Kidney epithelial cell (primary cell): ENCODE measurements at places on chromosomes 3 and 15. TPM values are rescaled to one million over a fixed set of nuclear protein-coding genes. Genes with fewer than 3 reads are reported as not detected.
A peak's percentile ranks its signal among the peaks of the same experiment; 100 is the strongest.

FMN1 gene
- total RNA-seq: 3.9 and 4.5 TPM in 2 replicates

DNA sequence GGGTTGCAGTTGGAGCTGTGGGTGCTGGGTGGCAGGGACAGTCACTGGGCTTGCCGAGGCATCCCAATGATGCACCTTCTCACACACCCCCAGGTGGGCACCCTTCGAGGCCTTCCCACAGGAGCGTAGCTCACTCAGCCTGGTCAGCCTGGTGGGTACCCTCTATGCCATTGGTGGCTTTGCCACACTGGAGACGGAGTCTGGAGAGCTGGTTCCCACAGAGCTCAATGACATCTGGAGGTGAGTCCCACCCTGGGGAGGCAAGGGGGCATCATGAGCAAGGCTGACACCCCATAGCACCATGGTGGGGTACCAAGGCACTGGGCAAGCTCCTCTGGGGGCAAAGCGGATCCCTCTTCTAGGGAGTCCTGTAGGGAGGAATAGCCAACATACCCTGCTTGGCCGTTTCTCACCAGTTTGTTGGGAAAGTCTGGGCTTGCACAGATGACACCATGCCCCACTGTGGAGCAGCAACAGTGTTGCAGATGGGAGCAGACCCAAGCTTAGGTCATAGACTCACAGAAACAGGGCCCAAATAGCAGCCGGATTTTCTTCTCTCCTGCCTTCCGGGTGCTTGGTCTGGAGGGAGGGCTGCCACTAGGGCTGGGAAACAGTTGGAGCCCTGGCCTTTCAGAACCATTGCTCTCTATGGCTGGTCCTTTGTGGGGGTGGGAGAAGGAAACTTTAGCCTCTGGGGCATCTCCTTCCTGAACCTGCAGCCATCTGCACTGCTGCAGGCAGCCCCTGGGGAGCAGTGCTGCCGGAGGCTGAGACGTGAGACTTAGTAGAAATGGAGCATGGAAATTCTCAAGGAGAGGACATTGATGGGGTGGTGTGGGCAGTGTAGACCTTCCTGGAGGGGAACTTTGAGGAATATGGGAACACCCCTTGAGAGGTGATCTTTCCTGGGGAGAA, 5.7 kb downstream of the KLHL40 start:
- DNase-seq: no peak

DNA sequence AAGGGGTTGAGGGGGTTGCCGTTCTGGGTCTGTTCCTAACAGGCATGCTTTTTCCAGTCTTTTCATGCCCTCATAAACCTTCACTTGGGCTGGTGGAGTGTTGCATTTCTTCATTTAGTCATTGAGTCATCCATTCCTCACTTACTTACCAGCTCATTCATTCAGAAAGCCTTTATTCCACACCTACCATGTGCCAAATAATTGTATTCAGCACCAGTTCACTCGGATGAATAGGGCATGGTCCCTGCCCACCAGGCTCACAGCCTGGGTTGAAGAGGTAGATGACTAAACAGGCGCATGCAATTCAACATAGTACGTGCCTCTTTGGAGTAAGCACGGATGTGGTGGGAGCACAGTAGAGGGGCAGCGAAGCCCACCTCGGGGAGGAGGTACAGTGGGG, 35.1 kb upstream of the THSD4 start:
- DNase-seq: no peak

- DNase-seq: no peak
Measured at GRCh38 chr3:143850877-143851276, 2.6 kb upstream of the SLC9A9 start.

DNA sequence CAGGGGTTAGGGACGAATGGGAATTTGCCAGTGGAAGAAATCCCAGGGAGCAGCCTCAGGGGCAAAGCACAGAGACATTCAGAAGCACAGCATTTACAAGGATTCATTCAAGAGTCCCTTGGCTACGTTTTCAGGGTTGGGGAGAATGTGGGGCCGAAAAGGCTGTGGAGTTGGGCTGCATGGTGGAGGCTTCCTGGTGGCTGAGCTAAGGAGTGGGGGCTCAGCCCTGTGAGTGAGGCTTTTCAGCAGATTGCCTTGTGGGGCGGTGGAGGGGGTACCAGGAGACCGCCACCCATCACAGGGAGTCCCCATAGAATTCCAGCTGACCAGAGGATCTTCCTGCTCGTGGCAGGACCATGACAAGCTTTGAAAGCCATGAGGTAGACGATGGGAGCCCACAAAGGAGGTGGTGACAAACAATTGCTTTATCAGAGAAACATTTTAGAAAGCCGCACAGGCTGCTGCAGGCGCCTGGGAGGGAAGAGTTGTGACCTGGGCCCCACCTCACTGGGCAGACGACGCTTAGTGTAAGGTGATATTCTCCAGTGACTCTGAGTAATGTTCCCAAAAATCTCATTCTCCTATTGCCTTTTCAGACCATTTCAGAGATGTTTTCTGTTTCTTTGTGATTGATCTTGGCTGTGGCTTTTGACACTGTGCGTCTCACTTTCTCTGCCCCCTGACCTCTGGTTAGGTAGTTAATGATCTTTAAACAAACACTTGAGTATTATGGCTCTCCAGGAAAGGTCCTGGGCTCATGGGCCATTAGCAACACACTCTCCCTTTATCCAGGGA, 128.0 kb downstream of the DNAJB8 start:
- DNase-seq: no peak

GRCh38 chr15:99717161-99718009, 15.9 kb downstream of the LYSMD4 start:
- no peak for DNase-seq

DNA sequence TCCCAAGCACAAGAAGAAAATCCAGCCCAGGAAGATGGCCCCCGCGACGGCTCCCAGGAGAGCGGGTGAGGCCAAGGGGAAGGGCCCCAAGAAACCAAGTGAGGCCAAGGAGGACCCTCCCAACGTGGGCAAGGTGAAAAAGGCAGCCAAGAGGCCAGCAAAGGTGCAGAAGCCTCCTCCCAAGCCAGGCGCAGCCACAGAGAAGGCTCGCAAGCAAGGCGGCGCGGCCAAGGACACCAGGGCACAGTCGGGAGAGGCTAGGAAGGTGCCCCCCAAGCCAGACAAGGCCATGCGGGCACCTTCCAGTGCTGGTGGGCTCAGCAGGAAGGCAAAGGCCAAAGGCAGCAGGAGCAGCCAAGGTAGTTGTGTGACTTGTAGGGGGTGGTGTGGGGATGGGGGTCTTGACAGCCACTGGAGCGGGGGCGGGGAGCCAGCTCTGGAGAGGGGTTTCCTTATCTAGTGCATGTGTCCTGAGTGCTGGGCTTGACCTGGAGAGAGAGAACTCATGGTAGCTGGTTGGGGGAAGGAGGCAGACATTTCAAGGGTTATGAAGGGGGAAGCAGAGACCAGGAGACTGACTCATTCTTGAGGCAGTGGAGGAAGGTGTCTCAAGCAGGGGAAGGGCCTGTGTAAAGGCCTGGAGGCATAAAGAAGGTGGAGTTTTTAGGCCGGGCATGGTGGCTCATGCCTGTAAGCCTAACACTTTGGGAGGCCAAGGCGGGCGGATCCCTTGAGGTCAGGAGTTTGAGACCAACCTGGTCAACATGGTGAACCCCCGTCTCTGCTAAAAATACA, 6.2 kb downstream of the H1-8 start:
- DNase-seq: no peak

DNA sequence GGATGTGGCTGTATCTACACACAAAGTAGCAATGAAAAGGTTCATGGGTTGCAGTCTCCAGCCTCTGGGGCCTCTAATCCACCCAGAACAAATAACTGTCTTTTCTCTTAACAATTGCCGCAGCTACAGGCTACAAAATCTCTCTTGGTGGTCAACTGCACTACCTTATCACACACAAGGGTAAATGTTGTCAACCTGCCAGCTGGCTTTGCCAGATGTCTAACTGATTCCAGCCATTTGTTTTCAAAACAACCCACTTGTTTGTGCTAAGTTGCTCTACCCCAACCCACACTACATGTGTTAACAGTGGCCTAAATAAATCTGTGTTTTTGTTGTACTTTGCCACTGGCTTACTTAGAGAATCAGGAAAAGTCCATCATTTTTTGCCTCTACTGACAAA, 447.3 kb downstream of the TAFA4 start:
- DNase-seq: no peak

- no peak for DNase-seq
Measured at GRCh38 chr3:95607926-95608325, 1206.5 kb upstream of the EPHA6 start.

- DNase-seq: peak; percentile 76
Measured at GRCh38 chr3:124834723-124835718, 52.1 kb downstream of the ITGB5 start.

GRCh38 chr3:115790759-115791158, 167.4 kb downstream of the GAP43 start:
- DNase-seq: peak; percentile 99

GRCh38 chr15:68789534-68790241, 31.0 kb downstream of the ANP32A start:
- no peak for DNase-seq

- no peak for DNase-seq
Measured at GRCh38 chr15:67869701-67870100, 29.9 kb upstream of the RNU6-1 start.

SLC22A13 gene
- 0.34 TPM in 1 of 2 replicates, not detected in the other for total RNA-seq

RAB6B gene
- total RNA-seq: 4.1 and 4.4 TPM in 2 replicates

DNAJA4 gene
- total RNA-seq: 9.9 and 11.0 TPM in 2 replicates

DNA sequence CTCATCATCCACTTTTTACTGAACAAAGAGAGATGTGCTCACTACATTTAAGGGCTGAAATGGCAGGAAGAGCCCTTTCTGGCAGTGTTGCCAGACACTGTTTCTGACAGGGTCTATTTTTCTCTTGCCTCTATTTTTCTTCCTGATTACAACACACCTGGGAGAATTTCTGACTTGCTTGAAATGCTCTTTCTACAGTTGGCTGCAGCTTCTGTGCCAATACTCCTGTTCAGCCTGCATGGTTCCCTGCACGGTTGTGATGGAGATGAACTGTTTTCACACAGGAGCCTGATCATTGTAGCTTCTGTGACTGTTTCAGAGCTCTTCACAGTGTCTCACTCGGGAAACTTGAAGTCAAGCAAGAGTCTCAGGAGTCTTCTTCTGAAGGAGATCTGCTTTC, 83.0 kb upstream of the DLG1 start:
- no peak for DNase-seq

CCDC191 gene
- 2.0 and 3.4 TPM in 2 replicates for total RNA-seq

BOC gene
- 3.4 and 4.7 TPM in 2 replicates for total RNA-seq

CCDC39 gene
- total RNA-seq: 0.07 and 0.13 TPM in 2 replicates

CPA3 gene
- not detected in 2 replicates for total RNA-seq

DNA sequence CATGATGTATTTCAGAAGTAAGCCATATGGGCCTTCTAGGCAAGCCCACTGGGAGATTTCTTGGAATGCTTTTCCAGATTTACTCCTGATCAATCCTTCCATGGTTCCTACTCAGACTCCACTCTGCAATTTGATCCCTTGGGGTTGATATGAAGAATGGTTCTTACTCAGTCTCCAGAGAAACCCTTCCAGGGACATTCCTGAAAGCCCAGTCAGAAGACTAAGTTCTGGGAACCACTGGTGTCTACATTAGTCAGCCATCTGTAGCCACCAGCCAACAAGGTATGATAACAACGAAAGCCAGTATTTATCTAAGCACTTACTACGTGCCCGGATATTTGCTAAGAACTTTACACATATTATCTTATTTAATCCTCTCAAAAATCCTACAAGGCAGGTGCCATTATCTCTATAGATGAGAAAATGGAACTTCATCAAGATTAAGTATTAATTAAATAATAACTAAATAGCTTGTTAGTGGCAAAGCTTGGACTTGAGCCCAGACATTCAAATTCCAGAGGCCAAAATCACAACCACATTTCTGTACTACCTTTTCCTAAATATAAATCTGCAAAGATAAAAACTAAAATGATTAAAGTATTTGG, 32.7 kb downstream of the ZNF385D start:
- peak; percentile 94 for DNase-seq

- peak; percentile 81 for DNase-seq
Measured at GRCh38 chr15:38226608-38227266, 25.9 kb upstream of the SPRED1 start.

DNA sequence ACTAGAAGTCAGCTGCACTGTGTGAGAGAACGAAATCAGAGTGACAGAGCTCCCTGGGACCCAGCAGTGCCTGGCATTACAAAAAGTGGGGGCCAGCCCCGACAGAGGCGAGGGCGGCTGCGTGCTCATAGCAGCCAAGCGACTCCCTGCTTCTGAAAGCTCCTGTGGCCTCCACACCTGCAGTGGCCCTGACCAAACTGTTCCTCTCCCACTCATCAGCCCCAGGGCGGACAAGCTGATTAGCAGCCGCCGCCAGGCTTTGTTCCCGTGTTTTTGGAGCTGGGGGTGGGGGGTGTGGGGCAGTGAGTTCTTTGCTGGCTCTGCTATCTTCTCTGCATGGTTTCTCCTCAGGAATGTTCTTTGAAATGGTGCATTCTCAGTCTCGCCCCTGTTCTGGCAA, 58.1 kb downstream of the DGKG start:
- no peak for DNase-seq

DNA sequence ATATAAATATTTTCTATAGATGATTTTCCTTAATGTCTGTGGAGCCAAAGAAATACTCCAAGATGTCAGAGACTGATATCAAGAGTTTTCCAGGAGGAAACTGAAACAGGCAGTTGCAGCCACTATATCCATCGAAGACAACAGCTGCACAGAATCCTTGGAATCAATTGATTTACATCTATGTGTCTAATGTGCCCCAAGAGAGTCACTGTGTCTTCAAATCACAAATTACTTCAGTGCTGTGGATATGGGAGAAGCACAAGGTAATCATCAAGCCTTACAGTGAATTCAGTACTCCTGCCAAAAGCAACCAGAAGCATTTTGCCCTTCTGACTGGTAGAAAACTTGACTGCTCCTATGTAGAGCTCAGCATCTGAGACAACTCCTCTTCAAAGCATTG, 51.1 kb downstream of the CPNE4 start:
- DNase-seq: no peak

CNTN3 gene
- 2.0 and 2.6 TPM in 2 replicates for total RNA-seq

STXBP5L gene
- 0.13 TPM in 1 of 2 replicates, not detected in the other for total RNA-seq

GRCh38 chr3:112061152-112061551, 25.0 kb upstream of the C3orf52 start:
- no peak for DNase-seq

PGBD4 gene
- 0.71 and 0.96 TPM in 2 replicates for total RNA-seq

GRCh38 chr3:100630664-100631063, 21.3 kb downstream of the ADGRG7 start:
- no peak for DNase-seq

PCBP4 gene
- total RNA-seq: 123 and 144 TPM in 2 replicates

GOLGA6C gene
- not detected in 2 replicates for total RNA-seq

DNA sequence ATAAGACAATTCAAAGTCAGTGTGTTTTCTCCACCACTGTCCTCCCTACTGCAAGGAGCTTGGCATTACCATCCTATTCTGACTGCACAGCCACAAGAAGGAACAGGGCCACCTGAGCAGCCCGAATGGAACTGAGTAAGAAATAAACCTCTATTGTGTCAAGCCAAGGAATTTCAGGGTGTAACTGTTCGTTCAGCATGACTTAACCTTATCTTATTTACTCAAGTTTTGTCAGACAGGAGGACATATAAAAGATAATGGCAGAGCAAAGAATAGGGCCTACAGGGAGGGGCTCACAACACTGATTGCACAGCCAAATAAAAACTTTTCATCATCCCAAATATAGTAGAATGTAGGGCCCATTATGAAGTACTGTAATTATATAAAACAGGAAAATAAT, 236.1 kb downstream of the NEK10 start:
- no peak for DNase-seq
